ENCODE measurements at places on chromosomes 3 and 15.

GRCh38 chr15:67911727-67912126 lies 71.9 kb upstream of the RNU6-1 start:
- no peak for DNase-seq

DNA sequence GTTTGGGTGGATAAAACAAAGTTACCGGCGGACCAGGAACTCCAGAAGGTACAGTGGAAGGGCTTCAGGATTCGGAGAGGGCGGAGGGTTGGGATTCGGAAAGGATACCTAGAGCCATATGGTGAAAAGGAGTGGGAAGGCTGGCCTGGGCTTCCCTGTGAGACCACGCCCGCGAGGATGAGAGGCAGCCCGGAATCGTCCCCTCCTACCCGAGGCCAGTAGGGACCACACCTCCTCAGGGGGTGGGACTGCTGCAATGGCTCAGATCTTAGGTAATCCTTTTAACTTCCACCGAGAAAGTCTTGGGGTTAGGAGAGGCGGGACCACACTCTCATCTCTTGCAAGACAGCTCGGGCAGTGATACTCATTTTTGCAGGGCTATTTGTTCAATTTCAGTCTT lies 511.3 kb downstream of the OCA2 start:
- DNase-seq = peak; percentile 55

DNA sequence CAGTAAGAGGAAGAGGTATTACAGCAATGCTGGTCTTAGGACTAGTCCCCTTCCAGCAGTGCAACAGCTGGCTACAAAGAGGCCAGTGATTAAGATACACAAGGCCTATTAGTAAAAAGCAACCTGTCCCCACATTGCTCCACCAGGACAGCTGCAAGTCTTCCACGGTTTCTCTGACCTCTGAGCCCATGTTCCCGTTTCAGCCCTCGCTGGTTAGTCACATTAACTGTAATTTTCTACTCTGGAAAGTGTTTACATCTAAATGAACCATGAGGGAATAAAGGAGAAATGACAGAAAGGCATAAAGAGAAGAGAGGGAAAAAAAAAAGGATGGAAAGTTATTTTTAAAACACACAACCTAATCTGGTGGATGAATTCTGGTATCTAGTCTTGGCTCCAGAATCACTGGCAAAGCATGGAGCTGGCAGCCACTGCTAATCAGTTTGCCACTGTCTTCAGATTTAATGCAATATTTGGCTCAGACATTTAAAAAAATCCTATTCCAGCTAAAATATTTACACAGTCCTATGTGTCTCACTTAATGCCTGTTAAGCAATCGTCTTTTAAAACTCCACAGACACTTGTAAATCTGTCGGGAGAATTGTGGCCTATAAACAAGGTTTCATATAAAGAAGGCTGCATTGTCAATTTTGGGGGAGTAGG lies 154.9 kb downstream of the GREM1 start:
- no peak for DNase-seq

DNA sequence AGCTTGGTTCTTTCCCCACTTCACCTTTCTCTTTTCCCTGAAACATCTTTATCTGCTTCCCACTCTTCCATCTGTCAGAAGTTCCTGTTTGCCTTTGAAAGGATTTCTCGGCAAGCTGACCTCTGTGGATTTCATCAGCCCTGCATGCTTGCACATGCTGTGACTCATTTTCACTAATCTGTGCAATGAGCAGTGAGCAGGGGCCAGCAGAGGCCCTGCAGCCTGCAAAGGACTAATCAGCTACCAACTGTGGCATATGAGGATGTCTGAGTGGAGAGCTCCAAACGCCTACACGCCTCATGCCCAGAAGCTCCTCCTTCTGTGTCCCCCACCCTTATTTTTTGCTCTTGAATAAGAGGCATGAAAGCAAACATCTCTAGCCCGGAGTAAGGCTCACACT lies 333.0 kb upstream of the SEMA6D start:
- DNase-seq = no peak

DNA sequence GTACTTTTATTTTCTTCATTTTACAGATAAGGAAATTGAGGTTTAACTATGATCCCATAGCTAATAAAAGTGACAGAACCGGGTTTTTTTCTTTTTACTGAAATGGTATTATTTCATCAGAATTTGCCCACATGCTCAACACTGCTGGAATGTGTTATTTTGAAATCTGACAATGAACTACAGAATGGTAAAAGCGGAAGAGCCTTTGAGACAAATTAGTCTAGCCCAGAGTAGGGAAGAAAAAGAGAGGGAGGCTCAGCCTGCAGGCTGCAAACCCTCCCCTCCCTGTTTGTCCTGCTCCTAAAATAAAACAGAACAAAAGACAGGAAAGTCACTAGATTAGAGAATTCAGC lies 100.3 kb upstream of the LIPC start:
- no peak for DNase-seq

DNA sequence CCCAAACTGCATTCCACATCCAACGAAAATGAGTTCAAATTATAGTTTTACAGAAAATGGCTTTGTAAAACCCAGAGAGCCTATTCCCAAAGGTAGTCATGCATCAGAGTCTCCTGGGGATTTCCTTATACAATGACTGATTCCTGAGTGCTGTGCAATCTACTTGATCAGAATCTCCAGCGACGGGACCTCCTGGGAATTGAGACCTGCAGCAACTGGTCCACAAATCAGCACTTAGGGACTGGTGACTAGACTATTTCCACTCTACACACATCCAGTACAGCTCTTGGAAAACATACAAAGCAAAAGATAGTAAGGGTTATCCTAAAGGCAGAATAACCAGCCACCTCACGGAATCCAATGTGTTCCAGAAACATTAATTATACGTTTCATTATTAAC lies 871.0 kb upstream of the CFAP20DC start:
- DNase-seq = no peak

GRCh38 chr3:128297401-128298138 lies 144.3 kb downstream of the EEFSEC start:
- no peak for DNase-seq

GRCh38 chr3:73624821-73625665 lies at the start of gene PDZRN3:
Gene PDZRN3, minus strand, starts transcription at chr3:73624941.
- DNase-seq = peak; percentile 43

- no peak for DNase-seq
These were observed 324.7 kb upstream of the RARB start for GRCh38 chr3:25103391-25103790.

DNA sequence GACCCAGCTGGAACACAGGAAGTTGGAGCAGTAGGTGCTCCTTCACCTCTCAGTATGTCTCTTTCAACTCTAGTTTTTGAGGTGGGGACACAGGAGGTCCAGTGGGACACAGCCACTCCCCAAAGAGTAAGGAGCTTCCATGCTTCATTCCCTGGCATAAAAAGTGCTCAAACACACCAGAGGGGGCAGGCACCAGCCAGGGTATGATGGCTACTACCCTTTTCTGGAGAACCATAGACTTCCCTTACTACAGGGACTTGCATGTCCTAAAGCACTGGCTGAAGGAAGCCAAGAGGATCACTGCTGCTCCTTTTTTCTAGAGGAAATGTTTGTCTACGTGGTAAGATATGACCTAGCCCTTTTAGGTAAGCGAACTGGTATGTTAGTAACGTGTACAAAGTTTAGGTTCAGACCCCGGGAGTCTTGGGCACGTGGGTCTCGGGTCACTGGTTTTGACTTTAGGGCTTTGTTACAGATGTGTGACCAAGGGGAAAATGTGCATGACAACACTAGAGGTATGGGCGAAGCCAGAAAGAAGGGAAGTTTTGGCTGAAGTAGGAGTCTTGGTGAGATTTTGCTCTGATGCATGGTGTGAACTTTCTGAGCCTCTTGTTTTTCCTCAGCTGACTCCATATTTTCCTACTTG lies 11.9 kb downstream of the IL17RB start:
- no peak for DNase-seq

- no peak for DNase-seq
These were observed 422.3 kb upstream of the ROBO1 start for GRCh38 chr3:80190051-80190450.

- no peak for DNase-seq
These were observed 332.7 kb upstream of the LRRFIP2 start for GRCh38 chr3:37506956-37507535.

DNA sequence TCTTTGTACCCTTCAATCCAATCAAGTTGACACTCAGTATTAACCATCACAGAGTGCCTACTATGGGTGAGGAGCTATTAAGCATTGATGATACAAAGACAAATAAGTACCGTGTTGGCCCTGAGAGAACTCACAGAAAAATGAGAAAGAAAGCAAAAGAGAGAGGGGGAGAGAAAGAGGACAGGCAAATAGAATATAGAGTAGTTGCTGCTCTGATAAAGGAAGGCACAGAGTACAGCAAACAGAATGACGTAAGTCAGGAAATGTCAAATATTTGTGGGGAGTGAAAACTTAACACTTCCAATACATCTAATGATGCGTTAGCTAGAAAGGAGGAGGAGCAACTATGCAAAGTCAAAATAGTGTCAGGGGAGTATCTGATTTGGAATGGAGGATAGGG lies 320.6 kb upstream of the KCNH8 start:
- no peak for DNase-seq

- no peak for DNase-seq
These were observed 336.7 kb upstream of the TRIM42 start for GRCh38 chr3:140341203-140341602.

DNA sequence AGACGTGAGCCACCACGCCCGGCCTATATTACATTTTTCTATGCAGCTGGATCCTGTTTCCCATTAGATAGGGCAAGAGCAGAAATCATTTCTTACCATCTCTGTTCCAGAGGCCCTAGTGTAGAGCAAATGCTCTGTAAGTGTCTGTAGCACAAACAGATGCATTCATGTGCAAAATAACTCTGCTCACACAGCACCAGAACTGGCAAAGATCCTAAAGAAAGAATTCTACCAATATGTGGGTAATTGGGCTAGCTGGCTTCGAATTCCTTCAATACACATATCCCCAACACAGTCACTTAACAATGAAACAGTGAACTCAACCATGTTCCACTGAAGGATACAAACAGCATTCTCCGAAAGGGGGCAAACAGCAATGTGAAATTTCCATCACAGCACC lies 32.7 kb upstream of the DCUN1D1 start:
- no peak for DNase-seq

DNA sequence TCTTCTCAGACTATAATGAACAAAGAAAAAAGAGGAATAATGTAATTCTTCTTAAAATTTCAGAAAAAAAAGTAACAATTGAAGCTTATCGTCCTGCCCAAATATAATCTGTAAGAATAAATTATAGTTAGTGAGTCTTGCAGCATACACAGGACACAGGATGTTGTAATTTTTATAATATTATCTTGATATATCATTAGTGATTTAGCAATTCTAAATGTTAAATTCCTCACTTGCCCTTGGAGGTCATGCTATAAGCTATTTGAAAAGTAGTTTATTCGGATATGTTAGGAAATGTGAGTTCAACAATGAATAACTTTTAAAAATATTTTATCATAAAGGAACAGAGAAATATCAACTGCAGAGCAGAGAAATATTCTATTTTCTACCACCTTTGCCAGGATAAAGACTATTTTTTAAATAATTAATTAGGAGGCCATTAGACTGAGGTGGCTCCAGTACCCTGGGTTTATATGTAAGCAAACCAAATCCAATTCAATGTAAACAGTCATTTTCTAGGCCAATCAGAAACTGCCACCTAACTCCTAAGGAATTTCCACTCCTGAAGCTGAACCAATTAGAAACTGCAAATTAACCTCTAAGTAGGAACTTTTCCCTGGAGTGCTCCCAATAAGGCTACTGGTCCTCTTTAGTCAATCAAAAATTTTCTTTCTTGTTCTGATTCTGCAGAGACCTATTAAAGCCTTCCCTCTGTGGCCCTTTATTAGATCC lies 1109.3 kb downstream of the ROBO2 start:
- DNase-seq = no peak

DNA sequence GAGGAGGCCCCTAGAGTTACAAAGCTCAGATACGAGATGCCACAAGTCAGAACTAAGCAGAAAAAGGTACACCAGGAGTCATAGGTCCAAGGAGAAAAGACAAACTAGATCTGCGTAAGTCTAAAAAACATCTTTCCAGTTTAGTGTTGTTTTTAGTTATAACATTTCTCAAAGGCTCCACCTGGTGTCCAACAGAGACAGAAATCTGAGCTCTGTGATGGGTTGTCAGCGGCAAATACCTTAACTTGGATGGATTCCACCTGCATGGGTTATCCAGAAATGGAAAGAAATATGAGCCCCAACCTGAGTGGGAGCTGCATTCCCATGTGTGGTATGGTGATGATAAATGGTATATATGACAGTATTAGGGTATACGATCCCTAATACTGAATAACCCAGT lies 238.6 kb upstream of the CHRM5 start:
- no peak for DNase-seq

DNA sequence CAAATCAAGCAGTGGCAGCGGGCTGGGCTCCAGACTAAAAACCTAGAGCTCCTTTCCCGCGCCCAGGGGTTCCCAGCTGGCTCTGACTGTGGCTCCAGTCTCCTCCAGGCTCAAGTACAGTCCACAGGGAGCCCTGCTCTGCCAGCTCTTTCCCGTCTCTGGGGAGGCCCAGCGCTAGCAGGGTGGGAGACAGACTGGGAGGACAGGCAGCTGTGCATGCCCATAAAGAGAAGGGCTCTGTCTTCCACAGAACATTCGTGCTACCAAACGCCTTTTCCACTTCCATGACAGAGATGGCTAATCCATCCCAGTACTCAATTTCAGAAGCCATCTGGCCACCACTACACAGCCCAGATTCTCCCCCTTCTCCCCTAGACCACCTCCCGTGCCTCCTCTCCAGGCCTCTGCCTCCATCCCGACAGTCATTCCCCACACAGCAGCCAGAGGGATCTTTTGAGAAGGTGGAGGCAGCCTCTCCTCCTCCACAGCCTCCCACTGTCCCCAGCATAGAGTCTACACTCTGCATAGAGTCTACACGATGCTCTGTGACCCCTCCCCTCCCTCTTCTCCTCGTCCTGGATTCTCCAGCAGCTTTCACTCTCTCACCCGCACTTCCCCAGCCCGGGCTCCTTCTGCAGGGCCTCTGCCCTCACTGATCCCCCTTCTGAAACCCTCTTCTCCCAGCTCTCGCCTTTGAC lies 6.8 kb upstream of the DUSP7 start:
- DNase-seq = no peak

- DNase-seq = no peak
These were observed 27.2 kb upstream of the GLCE start for GRCh38 chr15:69132977-69133861.

GRCh38 chr3:187769771-187770170 lies 24.5 kb upstream of the BCL6 start:
- no peak for DNase-seq

DNA sequence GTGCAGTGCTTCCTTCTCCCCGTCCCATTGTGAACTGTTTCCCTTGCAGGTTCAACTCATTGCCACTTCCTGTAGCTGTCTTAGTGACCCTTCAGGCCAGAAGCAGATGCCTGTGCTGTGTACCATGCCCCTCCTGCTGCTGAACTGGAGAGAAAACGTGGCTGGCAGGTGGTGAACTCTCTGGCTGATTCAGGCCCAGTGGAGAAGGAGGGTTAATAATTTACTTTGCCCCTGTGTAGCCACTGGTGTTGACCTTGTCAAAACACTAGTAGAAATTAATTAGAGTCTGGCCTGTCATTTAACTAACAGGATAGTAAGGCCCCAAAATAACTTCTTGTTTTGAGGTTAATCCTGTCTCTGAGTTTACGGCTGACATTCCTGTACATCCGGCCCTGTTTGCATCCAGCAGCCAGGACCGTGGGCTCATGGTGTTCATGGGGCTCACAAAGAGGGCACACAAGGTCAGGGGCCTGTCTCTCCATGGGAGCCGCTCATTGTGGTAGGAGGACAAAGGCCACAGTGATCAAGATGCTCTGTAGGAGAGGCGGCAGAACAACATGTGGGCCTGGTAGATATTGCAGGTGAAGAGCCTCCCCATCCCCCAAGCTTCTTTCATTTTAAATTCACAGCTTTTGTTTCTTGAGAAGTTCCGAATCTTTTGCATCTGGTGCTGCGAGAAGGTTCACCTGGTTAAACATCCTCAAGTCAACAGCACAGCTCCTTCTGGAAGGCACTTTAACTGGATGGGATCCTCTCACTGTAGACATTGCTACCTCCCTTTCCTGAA lies 101.6 kb downstream of the CGNL1 start:
- DNase-seq = no peak

Data from iPS DF 6.9 (cell line).